ENCODE measurements at places on chromosomes 7 and 10.

DNA sequence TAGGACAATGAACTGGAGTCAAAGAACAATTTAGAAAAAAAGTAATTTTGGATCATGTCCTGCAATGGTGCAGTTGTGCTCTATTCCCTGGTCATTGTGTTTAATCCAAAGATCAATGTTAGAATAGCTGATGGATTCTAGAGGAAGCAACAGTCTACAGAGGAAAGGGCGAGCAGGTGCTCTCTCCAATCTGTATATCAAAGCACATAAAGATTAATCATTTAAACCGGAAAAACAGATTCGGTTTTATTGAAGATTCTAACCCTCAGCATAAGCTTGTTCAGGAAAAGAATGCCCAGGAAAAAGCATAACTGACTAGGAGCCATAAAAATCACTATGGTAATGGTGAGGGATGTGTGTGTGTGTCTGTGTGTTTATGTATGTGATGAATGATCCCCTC, 110.3 kb downstream of the MALRD1 start:
- no peak for DNase-seq

DNA sequence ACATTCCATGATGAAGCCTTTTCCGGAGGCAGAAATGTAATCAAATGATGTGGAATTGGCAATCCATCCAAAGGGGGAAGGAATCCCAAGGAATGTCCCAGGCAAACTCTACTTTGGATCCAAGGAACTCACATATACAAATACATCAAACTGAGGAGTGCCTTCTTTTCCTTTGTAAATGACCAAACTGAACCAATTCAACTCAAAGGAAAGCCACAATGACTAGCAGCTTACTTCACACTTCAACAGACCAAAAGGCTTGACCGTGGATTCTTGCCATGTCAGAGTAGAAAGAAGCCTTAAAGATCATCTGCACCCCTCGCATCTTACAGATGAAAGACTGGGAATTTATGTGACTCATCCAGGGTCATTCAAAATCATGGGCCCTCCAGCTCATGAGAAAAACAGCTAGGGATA, 79.7 kb upstream of the MACROH2A2 start:
- no peak for DNase-seq

GRCh38 chr7:80883154-80884025, 35.5 kb downstream of the SEMA3C start:
- no peak for DNase-seq

DNA sequence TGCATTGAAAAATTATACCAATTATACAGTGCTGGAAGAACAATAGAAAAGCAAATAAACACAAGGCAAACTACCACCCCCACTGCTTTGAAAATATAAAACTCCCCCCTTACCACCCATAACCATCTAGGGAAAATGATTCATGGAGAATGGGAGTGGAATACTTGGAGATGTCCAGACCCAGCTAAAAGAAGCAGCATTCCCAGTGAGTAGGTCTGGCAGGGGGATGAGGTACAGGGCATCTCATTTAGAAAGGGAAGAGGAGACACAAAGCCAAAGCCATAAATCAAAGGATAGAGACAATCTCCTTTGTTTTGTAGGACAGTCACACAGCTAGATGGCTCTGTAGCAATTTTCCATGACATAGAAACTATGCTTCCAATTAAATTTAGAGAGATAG, 36.0 kb upstream of the DGKI start:
- DNase-seq = no peak

GRCh38 chr10:77649333-77650331, 12.0 kb upstream of the KCNMA1 start:
- DNase-seq = no peak

- DNase-seq = no peak
Observed at GRCh38 chr10:5589661-5590511, 65.1 kb downstream of the CALML3 start.

DNA sequence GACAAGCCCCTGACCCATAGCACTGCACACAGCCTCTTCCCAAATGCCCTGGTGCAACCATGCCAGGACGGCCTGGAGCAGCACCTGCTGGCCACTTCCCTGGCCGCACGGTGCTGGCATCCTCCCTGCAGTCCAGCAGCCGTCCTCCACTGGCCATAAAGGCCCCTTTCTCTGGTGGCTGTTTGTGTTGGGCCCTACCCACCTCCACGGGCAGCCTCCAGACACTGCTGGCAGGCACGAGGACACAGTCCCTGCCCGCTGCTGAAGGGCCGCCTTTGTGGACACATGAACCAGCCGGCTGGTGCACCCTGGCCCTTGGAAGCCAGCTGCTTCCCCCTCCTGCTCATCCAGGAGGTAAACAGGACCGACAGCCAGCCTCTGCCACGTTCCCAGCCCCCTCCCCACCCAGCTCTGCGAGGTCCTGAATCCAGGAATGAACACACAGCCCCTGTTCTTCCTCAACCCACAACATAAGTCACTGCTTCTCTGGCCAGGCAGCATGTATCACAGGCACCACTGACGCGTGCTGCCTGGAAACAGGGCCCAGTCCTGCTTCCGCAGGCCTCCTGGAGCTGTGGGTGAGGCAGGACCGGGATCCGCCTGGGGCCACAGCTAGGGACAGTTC, 43.8 kb downstream of the SPOCK2 start:
- DNase-seq = no peak

- DNase-seq = no peak
Observed at GRCh38 chr7:106218546-106218945, 66.2 kb downstream of the NAMPT start.

DNA sequence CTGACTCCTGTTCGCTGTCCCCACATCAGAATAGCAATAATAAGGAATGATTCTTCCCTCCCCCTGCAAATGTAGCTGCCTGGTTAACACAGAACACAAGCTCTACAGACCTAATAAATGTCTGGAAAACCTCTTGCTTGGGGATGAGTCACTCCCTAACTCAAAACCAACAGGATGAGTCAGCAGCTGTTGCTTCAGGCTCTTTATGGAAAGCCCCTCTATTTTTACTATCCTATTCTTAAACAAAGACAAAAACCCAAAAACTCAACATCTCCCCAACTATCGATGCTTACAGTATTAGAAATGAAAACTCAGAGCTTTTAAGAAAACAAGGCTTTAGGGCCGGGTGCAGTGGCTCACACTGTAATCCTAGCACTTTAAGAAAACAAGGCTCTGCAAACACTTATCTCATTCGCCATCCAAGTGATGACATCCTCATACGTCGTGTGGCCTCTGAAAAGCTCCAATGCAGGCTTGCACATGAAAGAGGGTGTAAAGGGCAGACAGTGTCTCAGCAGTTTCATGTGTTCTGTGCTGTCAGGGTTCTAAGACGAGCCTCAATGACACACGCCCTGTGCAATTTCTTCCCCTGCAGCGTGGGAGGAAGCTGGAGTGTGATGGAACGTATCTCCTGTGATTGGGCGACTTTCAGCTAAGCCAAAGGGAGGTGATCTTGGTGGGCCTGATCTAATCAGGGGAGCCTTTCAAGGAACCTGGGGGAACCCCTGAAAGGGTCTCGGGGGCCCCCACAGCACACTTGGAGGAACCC, 70.1 kb downstream of the AMZ1 start:
- peak; percentile 81 for DNase-seq

GRCh38 chr10:45470098-45471012, 96.3 kb downstream of the ALOX5 start:
- DNase-seq = no peak

- DNase-seq = no peak
Observed at GRCh38 chr10:117677890-117678500, 135.4 kb downstream of the EMX2 start.

DNA sequence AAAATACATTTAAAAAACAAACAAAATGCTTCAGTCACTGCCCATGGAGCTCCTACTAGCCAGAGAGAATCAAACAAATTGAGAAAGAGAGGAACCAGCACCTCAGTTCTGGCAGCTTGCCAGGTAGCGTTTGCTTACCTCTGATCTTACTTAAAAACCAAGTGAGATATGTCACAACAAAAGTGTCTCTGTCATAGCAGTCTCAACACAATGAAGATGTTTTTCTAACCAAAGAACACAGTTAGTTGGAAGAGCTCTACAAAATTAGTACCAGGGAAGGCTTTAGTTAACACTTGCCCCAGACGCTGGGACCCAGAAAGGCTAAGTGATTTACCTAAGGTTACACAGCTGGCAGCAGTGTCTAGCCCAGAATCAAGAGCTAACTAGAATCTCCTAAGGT, 3.4 kb downstream of the DOCK4 start:
- DNase-seq = no peak

GRCh38 chr7:45122975-45123860, 11.7 kb upstream of the TBRG4 start:
- no peak for DNase-seq

GRCh38 chr10:71217266-71218045, 5.1 kb downstream of the UNC5B start:
- no peak for DNase-seq

DNA sequence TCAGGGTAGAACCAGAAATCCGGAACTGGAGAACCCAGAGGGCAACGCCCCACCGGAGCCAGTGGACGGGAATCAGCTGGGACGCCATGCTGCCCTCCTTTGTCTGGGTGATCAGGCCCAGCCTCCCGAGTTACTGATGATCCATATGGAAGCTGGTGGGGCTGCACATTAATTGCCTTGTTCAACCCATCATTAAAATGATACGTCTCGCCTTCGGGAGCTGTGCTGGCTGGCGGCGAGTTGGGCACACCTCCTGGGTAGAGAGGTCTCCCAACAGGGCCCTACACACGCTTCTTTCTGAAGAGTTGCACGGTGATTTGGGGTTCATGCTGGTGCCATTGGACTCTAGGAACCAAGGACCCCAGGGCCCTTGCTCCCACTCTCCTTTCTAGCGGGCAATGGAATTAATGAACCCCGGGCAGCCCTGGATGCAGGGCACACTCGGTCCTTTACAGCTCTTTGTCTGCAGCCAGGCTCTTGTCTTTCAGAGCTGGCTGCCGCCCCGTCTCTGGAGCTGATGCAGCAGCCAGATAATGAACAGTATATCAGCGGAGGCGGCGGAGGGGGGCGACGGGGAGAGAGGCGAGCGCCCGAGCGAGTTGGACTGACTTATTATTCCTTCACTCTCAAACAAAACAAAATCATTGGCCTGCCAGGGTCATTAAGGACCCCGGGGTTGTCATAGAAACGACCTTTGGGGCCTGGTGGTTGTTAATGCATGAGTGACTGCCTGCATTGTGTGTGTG, 412.2 kb upstream of the ZMIZ1 start:
- DNase-seq = no peak

DNA sequence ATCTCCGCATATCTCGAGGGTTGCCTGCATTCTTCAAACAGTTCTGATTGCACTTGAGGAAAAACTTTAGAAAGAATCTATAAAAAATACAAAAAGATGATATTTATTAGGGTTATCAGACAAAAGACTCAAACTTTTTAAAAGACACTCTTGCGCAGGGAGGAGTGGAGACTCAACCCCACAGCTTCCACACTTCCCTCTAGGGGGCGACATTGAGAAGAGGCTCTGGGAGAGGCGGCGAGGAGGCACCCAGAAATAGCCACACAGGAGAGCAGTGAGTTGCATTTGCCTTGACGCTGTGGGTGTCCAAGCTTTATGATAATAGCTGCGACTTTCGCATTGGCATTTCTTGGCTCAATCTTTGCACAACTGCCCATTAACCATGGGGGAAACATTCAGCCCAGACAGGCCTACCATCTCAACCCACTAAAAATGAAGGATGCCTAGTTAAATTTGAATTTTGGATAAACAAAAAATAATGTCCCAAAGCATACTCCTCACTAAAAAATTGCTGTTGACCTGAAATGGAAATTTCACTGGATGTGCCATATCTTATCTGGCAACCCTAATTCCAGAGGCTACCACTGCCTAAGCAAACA, 86.2 kb downstream of the EBF3 start:
- peak; percentile 16 for DNase-seq

GRCh38 chr7:2040893-2041270, 191.9 kb downstream of the MAD1L1 start:
- no peak for DNase-seq

GRCh38 chr10:16116404-16117304, 256.3 kb upstream of the MINDY3 start:
- no peak for DNase-seq

DNA sequence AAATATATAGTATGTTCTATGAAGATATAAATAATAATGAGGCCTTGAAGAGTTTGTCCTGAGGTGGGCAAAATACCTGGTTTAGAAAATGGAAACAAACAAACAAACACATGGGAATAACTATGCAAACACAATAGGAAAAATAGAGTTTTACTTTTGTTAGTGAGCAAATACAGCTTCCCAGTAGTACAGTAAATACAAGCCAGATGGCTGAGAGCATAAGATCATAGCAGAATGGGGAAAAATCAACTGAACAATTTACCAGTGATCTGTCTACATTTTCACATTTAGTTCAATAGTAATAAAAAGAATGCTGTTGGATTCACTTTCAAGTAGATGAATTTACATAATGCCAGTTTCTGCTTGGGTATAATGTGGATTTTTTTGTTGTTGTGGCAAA, 45.1 kb downstream of the ADD3 start:
- DNase-seq = no peak

DNA sequence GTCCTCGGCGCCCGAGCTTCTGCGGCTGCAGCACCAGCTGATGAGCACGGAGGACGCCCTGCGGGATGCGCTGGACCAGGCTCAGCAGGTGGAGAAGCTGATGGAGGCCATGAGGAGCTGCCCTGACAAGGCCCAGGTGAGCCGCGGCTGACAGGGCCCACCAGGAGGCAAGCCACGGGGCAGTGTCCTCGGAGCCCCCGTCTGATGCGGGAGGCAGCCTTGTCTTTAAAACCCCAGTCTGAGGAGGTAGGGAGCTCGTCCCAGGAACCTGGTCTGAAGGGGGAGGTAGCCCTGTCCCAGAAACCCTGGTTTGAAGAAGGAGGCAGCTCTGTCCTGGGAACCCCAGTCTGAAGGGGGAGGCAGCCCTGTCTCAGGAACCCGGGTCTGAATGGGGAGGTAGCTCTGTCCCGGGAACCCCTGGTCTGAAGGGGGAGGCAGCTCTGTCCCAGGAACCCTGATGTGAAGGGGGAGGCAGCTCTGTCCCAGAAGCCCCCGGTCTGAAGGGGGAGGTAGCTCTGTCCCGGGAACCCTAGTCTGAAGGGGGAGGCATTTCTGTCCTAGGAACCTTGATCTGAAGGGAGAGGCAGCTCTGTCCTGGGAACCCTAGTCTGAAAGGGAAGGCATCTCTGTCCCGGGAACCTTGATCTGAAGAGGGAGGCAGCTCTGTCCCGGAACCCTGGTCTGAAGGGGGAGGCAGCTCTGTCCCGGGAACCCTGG, 53.1 kb upstream of the GTF2IRD1 start:
- no peak for DNase-seq

DNA sequence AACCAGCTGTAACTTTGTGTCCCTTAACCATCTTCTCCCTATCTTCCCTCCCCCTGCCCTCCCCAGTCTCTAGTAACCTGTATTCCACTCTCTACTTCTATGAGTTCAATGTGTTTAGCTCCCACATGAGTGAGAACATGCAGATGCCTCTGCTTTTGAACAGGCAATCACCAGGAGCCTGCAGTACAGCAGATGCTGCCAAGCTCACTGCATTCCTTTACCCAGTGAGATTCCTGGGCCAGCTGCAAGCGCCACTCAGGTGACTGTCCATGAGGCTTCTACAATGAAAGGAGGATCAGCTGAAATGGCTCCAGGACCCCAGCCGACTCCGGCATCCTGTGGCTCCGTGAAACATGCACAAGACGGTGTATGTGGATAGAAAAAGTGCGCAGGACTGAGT, 15.7 kb downstream of the GRID1 start:
- DNase-seq = no peak

GRCh38 chr10:32970910-32971309, 12.9 kb upstream of the ITGB1 start:
- DNase-seq = no peak

GRCh38 chr7:87567052-87567451, 33.6 kb downstream of the ABCB1 start:
- DNase-seq = no peak
